ENCODE measurements at places on chromosomes 6 and 20. TPM values are rescaled to one million over a fixed set of nuclear protein-coding genes. Genes with fewer than 3 reads are reported as not detected.

GRCh38 chr6:138970159-138970558 lies 17.9 kb downstream of the REPS1 start:
- no peak for DNase-seq

- DNase-seq, result no peak
Observed at GRCh38 chr20:58963060-58963584, 17.9 kb upstream of the NELFCD start.

DNA sequence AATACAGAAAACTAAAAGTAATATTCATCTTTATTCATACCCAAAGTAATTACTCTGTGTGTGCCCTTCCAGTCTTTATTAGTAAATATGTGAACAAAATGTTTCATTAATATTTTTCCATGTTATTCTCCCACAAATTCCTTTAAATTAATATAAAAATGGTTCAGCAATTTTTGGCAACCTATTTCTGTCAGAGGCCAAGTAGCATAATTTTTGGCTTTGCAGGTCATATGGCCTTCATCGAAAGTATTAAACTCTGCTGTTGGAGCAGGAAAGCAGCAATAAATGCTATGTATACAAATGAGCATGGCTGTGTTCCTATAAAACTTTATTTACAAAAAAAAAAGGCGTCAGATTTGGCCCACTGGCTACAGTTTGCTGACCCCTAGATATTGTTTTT lies 16.1 kb downstream of the ZC2HC1B start:
- DNase-seq, result no peak

DNA sequence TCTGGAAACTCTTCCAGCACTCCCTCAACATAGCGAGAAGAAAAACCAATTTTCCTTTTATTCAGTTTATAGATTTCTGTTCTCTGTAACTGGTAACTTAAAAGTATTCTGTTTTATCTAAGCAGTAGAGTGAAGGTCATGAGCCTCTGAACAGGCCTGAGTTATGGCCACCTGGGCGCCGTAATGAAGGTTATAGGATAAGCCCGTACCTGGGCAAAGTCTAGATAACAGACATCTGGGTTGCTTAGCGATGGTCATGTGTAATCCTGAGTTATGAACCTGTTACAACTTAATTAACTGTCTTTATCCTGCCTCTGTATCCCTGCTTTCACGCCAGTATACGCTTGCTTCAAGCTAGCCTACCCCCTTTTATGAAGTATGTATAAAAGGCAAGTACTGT lies 13.0 kb upstream of the FAM217A start:
- no peak for DNase-seq

GRCh38 chr20:50852085-50852484 lies 57.2 kb downstream of the BCAS4 start:
- no peak for DNase-seq

GRCh38 chr20:32945710-32946221 lies 58.5 kb downstream of the SUN5 start:
- DNase-seq, result peak; percentile 20

The LHFPL5 gene
- total RNA-seq, result not detected

All from A172 (cell line).